ENCODE measurements at places on chromosomes 5 and 9.

GRCh38 chr5:127804886-127805426, 101.8 kb downstream of the CCDC192 start:
- DNase-seq: no peak

- no peak for DNase-seq
These were observed 139.3 kb upstream of the NR4A3 start for GRCh38 chr9:99682378-99682777.

- DNase-seq: no peak
These were observed 607.9 kb upstream of the TLE4 start for GRCh38 chr9:78963911-78964310.

- DNase-seq: no peak
These were observed 74.4 kb downstream of the GLIS3 start for GRCh38 chr9:4225291-4226028.

DNA sequence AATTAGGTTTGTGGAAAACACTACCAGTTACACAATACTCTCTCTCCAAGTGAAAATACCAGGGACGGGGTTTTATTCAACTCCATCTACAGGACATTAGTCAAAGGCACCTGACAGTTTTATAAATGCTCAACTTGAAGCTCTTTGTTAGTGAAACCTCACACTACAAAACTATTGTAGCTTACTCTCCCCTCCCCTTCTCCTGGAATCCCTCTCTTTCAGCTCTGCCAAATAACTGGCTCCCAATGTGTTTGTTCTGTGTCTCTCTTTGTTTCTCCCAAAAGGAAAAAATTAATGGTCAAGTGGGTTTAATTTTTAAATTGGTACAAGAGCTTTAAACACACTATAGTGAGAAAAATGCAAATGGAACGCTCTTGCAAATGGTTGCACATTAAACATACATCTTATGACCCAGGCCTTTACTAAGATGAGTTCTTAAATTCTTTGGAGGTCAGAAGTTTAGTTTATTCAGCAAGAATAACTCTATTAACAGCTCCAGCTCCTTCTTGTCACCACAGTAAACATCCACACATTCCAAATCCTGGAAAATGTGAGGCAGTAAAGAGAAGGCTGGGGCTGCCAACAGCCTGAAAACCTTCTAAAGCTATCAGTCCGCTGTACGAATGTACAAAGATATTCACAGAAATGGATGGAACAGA, 48.4 kb downstream of the ZNF608 start:
- DNase-seq: no peak

GRCh38 chr5:154046486-154046885, 7.7 kb downstream of the MFAP3 start:
- DNase-seq: no peak

DNA sequence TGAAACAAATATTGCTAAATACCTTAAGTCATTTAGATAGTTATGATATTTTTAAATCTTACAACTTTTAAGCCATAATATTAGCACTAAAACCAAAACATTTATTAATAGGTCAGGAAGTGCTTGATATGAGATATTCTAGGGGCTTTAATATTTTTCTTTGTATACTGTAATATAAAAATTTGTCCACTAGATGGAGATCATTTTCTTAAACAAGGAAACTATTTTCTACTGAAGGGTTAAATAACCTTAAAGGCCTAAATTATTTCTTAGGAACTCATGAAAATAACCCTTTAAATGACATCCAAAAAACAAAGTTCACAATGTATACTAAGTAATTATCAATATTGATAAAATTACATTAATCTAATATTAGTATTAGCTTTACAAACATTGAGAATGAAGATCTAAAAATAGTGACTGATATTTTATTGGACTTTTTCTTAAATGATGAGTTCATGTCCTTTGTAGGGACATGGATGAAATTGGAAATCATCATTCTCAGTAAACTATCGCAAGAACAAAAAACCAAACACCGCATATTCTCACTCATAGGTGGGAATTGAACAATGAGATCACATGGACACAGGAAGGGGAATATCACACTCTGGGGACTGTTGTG, 635.7 kb downstream of the RAB3C start:
- no peak for DNase-seq

GRCh38 chr5:43294226-43294625, 19.0 kb downstream of the HMGCS1 start:
- DNase-seq: no peak

- DNase-seq: peak; percentile 76
These were observed 167.9 kb downstream of the AUH start for GRCh38 chr9:91193658-91194391.

DNA sequence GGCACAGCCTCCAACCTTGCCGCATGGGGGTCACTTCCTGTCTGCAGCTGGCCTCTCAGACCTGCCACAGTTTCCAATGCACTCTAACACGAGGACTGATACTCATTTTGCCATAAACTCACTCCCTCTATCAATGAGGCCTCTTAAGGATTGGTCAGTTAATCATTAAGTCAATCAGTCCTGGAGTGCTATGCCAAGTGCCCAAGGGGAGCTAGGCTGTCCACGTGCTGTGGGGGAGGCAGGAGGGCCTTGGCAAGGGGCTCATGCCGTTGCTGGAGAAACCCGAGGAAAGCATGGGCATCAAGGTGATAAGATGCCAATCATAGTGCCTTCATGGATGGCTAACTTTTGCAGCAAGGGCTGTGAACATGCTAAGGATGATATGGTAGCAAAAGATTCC, 1.7 kb upstream of the ALDH1B1 start:
- no peak for DNase-seq

DNA sequence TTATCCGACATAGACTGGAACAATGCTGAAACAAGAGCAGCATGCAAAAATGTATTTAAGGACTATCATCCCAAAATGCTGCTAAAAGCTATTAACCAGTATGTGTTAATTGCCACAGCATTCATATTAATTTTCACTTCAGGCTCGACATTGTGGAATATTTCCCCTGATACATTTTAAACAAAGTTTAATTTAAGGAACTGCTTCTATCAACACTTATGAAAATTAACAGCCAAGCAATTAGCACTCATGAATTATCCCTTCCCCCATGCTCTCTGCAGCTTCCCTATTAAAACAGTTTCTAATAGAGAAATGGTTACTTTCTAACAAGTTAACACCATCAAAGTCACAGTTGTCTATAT, 54.8 kb downstream of the MAPKAP1 start:
- no peak for DNase-seq

- no peak for DNase-seq
These were observed 577.4 kb downstream of the ACTL7B start for GRCh38 chr9:108278341-108278740.

- no peak for DNase-seq
These were observed 30.4 kb upstream of the SLC2A8 start for GRCh38 chr9:127366594-127366993.

DNA sequence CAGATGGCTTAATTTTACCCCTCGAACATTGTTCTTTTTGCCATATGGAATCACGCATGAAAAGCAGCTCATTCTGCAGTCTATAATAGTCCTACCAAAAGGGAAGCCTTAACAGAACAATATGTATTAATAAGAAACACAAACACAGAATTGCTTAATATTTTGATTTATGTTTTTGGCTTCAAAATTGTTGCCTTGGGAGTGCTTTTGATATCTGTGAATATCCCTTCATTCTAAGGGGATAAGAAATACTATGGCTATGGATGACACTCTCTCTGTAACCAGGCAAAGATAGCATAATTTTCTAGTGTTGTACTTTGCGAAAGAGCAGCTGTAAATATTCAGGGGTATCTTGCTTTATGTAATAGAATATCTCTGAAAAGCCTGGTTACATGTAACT, 26.3 kb upstream of the CFAP95 start:
- no peak for DNase-seq

GRCh38 chr9:87640385-87640795, 85.5 kb upstream of the CTSL start:
- no peak for DNase-seq

GRCh38 chr5:140344683-140345423, 1.6 kb downstream of the HBEGF start:
- no peak for DNase-seq

GRCh38 chr9:131194762-131195161, 69.4 kb downstream of the NUP214 start:
- DNase-seq: no peak

DNA sequence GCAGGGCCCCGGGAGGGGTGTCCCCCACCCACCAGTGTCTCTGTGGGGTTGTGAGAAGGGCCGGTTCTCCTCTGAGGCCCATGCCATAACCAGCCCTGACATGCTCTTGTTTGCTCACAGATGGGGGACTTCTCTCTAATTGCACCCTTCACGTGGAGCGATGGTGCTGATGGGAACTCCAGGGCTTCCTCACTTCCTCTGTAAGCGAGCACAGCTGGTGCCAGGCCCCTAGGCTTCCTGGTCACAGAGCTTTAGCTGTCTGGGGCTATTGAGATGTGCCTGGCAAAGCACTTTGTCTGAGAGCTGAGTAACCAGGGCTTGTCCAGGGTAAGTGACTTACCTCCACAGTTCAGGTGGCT, 36.4 kb downstream of the PHF2 start:
- no peak for DNase-seq

DNA sequence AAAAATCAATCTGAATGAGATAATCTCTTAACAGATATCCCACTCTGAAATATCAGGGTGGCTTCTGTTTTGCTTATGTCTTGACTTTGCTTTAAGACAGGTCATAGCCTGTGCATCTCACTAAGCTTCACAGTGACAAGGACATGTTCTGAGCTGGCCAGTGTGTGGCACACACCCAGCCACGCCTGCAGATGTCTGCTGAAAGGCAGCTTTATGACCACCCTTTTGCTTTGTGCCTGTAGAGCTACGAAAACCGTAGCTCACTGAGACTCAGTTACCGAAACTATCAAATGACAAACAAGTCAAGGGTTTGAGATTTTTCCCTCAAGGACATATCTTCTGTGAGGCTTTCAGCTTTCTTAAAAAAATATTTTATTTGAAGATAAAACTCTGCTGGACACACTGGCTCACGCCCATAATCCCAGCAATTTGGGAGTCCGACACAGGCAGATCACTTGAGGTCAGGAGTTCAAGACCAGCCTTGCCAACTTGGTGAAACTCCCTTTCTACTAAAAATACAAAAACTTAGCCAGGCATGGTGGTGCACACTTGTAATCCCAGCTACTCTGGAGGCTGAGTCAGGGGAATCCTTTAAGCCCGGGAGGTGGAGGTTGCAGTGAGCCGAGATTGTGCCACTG, 233.2 kb downstream of the SPATA31A1 start:
- DNase-seq: no peak

DNA sequence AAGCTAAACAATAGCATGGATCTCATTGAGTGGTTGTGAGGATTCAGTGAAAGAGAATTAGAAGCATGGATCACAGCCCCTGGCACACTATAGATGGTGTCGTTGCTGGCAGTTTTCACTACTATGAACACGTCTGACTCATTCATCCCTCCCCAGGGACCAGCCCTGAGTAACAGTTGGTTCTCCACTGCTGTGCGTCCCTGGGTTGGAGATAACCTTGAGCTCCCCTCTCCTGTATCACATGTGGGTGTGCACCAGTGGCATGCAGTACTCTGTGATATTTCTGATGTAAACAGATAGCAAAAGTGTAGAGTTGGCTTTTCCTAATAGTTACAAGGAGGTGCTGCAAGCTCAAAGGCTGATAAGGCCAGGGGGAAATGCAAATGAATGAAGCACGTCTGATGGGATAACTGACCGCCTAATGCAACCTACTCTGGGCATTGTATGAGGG, 8.8 kb upstream of the LCP2 start:
- no peak for DNase-seq

DNA sequence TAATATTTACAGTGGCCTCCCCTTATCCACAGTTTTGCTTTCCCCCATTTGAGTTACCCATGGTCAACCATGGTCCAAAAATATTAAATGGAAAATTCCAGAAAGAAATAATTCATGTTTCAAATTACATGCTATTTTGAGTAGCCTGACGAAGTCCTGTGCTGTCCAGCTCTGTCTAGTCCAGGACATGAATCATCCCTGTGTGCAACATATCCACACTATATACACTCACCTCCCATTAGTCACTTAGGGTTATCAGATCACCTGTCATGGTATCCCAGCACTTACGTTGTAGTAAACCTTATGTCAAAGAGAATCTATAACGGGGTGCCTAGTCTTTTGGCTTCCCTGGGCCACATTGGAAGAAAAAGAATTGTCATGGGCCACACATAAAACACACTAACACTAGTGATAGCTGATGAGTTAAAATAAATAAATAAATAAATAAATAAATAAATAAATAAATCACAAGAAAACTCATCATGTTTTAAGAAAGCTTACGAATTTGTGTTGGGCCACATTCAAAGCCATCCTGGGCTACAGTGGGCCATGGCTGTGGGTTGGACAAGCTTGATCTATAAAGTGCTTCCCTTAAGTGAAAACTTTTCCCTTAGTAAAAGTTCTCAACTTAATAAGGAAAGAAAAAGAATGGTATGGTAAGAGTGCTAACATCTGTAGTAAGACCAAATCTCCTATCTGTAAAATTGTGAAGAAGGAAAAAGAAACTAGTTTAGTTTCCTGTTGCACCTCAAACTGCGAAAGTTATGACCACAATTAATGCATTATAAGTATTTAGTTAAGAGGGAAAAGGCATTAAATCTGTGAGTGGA, 15.9 kb upstream of the OMD start:
- no peak for DNase-seq

GRCh38 chr5:36279054-36279698, 22.5 kb downstream of the RANBP3L start:
- no peak for DNase-seq

DNA sequence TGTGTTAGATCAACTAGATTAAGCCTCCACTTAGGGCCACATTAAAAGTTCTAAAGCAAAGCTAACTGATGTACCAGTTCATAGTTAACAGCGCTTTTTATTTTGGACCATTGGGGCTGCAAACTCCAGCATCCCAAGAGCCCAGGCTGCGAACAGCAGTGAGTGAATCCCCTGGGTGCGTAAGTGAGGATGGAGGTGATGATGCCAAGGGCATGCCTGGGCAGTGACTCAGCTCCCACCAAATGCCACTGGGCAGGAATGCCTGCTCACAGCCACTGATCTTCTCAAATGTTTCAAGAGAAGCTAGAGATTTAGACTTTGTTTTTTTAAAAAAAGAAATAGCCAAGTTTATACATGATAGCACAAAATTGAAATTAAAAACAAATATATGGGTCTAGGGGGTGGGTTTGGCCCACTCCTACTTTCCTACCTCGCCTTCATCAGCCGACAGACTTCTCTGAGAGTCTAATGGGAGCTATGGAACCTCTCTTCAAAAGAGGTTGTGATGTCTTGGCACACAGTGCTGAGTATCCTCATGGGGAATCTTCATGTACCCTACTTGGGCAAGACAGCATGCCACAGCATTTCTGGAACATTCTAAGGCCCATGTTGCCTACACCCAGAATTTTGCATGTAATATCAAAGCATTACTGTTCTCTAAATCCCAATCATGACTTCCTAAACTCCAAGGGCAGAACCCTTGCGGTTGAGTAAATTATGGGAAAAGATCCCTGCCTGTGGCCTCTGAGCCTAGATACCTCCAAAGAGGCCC, 398.1 kb downstream of the EBF1 start:
- DNase-seq: no peak

- no peak for DNase-seq
These were observed 21.5 kb downstream of the TNFSF8 start for GRCh38 chr9:114908805-114909448.

- DNase-seq: no peak
These were observed 128.3 kb upstream of the TBC1D2 start for GRCh38 chr9:98383758-98384157.
